HFFc6 (cell line): ENCODE measurements at places on chromosomes 16 and 17.

GRCh38 chr16:66705790-66706505 lies 9.4 kb upstream of the CMTM4 start:
- peak; percentile 22 for DNase-seq

DNA sequence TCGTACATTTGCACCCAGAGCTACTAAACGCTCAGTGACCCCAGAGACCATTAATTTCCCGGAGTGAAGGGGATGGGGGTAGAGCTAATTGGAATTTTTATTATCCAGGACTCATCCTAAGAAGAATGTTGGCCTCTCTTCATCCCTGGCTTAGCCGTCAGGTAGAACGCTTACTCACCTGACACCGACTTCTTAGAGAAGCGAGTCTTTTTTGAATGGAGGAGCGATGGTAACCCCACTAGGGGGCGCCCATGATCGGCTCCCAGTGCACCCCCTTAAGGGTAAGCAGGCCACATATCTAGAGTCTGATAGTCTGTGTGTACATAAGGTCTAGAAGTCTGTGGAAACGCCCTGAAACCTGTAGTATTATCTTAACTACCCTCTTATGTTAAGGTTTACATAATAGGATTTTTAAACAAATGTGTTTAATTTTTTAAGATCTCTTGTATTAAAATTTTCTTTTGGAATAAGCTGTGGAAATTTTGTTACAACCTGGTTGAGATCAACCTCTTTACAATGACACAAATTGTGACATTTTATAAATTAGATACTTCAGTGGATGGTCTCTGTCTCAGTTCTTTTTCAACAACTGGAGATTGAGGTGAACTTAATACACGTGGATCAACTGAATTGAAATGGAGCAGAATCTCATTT lies 229.8 kb downstream of the CPPED1 start:
- no peak for DNase-seq

- DNase-seq: no peak
These were observed 9.0 kb upstream of the CSNK1D start for GRCh38 chr17:82282239-82283207.

DNA sequence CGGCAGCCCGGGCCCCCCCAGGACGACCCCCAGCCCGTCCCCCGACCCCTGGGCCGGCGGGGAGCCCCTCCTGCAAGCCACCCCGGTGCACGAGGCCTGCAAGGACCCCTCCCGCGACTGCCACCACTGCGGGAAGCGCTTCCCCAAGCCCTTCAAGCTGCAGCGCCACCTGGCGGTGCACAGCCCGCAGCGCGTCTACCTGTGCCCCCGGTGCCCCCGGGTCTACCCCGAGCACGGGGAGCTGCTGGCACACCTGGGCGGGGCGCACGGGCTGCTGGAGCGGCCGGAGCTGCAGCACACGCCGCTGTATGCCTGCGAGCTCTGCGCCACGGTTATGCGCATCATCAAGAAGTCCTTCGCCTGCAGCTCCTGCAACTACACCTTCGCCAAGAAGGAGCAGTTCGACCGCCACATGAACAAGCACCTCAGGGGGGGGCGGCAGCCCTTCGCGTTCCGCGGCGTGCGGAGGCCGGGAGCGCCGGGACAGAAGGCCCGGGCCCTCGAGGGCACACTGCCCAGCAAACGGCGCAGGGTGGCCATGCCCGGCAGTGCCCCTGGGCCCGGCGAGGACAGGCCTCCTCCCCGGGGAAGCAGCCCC lies 15.6 kb upstream of the ZFPM1 start:
- DNase-seq: no peak

DNA sequence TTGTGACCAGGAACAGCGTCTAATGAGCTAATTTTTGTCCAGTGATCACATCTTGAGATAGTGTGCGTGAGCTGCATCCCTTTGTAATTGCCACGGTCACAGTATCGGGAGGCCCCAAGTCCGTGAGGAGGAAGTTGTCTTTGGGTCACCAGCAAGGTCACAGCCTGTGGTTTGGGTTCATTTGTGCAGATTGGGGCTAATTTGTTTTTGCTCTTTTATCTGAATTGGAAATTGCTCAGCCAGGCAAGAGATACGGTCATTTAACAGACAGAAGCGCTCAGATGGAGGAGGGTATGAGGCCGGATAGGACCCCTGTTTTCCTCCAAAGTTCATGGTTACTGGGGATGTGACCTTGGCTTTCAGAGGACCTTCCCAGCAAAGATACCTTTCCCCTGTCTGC lies 174.1 kb downstream of the SNX29 start:
- no peak for DNase-seq

DNA sequence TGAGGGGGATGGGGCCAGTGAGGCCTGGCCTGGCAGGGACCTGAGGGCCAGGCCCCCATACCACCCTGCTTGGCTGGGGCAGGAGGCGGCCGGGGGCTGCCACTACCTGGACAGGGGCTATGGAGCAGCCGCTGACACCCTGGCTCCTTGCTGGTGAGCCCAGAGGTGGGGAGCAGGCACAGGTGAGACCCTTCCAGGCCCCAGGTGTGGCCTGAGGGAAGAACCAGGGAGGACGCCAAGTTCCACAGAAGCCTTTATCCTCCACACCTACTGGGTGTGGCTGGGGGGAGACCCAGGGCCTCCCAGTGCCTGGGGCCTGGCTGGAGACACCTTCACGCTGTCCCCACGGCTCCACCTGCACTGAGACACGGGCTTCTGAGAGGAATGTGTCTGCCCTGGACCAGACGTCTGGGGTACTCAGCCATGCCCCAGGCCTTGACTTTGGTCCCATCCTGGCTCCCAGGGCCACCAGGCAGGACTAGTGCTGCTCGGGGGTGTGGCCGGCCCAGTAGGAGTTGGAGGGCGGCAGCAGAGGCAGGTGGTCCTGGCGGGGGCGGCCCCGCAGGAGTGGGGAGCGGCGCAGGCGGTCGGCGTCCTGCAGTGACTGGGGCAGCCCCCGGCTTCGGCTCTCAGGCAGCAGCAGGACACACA lies 4.7 kb downstream of the SLC22A31 start:
- no peak for DNase-seq

- peak; percentile 49 for DNase-seq
These were observed 184.7 kb downstream of the COPRS start for GRCh38 chr17:31674305-31674704.

- DNase-seq: no peak
These were observed 3.2 kb downstream of the BCO1 start for GRCh38 chr16:81241706-81242105.

GRCh38 chr17:77374170-77374936 lies 233.6 kb downstream of the SEC14L1 start:
- peak; percentile 83 for DNase-seq

DNA sequence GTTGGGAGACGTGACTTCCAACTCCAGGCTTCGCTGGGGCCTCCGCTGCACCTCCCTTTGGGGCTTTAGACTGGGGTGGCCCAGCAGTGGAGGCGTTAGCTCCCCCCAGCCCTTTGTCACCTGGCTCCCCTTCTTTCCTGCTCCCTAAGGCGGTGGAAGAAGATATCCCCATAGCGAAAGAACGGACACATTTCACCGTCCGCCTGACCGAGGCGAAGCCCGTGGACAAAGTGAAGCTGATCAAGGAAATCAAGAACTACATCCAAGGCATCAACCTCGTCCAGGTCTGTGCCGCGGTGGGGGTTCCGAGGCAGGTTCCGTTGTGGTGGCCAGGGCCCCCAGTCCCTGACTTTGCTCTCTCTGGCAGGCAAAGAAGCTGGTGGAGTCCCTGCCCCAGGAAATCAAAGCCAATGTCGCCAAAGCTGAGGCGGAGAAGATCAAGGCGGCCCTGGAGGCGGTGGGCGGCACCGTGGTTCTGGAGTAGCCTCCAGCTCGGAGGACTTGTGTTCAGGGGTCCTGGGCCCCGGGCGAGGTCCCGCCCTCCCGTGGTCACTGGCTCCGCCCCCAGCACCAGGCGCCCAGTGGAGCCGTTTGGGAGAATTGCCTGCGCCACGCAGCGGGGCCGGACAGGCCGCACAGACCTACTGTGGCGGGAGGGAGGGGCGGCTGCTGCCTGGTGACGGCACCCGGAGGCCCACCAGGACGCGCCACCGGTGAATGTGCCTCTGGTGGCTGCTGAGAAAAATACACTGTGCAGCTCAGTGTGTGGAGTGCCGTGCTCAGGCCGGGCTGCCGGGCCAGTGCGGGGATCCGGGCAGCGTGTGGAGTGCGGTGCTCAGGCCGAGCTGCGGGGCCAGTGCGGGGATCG lies 3.8 kb downstream of the MRPL12 start:
- no peak for DNase-seq

DNA sequence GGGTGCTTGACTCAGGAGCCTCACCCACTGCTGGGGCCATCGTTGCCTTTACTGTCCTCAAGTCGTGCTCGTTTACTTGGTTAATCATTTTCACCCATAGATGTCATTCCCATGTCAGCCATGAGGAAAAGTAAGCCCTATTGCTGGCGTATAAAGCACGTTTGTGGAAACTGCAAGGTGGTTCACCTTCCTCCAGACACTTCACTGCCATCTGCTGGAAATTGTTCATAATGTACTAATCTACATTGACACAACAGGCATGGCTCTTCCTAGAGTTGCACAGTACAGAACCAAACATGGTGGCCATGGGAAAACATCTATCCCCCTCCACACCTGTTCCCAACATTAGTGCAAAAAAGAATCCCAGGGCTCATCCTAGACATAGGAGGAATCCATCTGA lies 116.6 kb downstream of the ZNF18 start:
- no peak for DNase-seq
